ACHN (cell line): ENCODE measurements at places on chromosomes 1 and 21.
A peak's percentile ranks its signal among the peaks of the same experiment; 100 is the strongest.

GRCh38 chr1:44262816-44263567, 49.7 kb downstream of the DMAP1 start:
- no peak for DNase-seq

DNA sequence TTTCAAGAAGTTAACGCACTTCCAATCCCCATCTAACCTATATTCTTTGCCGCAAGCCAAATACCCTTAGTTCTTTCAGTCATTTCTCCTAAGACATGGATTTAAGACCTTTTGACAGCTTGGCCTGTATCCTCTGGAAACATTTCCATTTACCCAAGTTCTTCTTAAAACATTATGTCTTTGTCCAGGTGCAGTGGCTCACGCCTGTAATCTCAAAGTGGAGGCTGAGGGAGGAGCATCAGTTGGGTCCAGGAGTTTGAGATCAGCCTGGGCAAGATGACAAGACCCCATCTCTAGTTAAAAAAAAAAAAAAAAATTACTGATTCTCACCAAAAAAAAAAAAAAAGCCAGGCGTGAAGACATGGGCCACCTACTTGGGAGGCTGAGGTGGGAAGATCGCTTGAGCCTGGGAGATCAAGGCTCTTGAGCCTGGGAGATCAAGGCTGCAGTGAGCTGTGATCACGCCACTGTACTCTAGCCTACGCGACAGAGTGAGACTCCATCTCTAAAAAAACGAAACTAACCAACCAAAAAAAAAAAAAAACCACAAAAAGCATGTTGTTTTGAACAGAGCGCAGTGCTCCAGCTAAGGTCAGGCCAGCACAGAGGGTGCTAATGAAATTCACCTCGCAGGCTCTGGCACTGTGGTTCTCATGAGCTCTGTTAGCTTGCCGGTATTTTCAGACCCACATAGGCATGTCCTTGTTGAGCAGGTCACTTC, 36.0 kb downstream of the NUAK2 start:
- DNase-seq: no peak

- no peak for DNase-seq
Observed at GRCh38 chr1:221431961-221432360, 309.9 kb downstream of the DUSP10 start.

- no peak for DNase-seq
Observed at GRCh38 chr21:42495027-42495426, 997 bp downstream of the RSPH1 start.

DNA sequence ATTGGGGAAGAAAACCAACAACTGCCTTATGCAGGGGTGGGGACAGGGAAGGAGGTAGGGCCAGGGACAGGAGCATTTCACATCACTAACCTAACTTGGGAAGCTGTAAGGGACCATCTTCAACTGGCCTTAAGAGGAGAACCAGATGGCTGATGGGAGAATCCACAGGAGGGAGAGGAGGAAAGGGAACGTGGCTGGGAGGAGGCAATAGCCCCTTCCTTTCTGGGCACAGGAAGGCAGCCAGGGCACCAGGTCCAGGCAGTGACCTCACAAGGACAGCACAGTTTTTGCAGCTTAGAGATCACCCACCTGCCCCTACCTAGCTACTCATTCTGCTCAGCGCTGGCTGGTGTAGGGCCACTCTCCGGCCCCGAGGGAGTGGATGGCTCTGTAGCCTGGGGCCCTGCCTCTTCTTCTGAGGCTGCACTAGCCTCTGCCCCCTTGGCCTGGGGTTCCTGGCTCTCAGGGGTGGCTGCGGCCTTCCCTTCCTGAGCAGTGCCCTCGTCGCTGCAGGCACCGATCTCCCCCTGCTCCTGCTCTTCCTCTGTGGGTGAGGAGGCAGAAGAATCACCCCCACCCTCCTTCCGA, 1.7 kb downstream of the MARCKSL1 start:
- DNase-seq: no peak

DNA sequence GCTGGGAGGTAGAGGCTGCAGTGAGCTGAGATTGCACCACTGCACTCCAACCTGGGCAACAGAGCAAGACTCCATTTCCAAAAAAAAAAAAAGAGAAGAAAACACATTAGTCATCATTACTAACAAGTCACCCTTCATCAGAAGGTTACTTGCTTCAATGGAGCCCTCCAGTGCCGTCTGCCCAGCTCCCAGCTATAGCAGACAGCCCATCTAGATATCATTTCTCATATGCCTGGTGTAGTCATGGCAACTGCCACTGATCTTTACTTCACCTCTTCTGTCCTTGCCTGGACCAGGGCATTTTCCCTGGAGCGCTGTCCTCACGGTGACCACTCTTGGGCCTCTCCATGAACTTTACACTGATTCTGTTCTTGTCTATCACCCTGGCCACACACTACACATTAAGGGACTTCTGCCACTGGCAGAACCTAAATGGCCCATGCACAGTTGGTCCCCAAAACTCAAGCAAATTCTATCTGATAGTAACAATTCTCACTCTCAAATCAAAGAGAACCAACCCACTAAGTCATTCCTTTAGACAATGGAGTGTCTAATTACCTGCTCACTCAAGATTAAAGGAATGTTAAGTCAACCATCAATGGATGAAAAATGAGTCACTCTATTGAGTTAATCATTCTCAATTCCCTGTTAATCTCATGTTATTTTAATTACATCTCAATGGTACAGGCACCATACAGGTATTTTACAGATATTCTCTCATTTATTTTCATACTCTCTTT, 12.9 kb downstream of the GPA33 start:
- no peak for DNase-seq

DNA sequence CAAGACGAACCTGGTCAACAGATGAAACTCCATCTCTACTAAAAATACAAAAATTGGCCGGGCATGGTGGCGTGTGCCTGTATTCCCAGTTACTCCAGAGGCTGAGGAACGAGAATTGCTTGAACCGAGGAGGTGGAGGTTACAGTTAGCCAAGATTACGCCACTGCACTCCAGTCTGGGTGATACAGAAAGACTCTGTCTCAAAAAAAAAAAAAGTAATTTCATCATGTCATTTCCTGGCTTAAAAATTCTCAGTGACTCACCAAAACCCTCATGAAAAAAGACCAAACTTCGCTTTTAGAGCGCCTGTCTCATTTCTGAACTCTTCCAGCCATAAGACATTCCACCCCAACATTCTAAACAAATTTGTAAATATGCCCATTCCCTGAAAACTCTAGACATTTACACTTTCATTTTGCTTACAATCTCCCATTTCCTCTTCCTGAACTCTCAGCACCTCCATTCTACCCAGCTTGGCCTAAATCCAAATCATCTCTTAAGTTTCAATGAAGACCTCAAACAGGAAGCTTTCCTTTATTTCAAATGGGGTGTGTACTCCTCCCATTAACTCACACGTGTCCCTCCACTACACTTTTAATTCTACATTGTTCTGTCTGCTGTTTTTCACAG, 50.5 kb upstream of the PRRC2C start:
- peak; percentile 79 for DNase-seq

- peak; percentile 28 for DNase-seq
Observed at GRCh38 chr1:117846674-117847425, 82.6 kb downstream of the GDAP2 start.

GRCh38 chr1:27609618-27610240, 5.8 kb upstream of the AHDC1 start:
- no peak for DNase-seq

GRCh38 chr1:157575744-157576143, 22.1 kb downstream of the FCRL4 start:
- DNase-seq: no peak

DNA sequence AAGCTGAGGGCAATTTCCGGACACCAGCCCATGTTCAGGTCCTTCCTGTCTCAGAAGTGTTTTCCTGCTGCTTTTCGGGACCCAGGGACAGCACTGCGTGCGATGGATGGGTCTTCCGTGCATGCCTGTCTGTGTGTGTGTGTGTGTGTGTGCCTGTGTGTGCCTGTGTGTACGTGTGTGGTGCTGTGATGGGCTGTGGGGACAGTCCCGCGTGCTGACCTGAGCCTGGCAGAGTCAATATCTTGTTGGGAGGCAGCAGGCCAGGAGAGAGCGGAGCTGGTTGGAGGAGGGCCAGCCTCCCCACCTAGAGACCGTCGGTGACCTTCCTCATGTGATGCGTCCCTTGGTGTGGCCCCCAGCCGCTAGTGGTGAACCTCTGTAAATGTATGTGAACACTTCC, 13.7 kb downstream of the SKI start:
- no peak for DNase-seq

- no peak for DNase-seq
Observed at GRCh38 chr21:23887725-23888306, 1719.5 kb downstream of the MRPL39 start.

GRCh38 chr1:227547310-227548118, 15.8 kb upstream of the ZNF678 start:
- no peak for DNase-seq

GRCh38 chr1:27878039-27878438, 5.7 kb downstream of the THEMIS2 start:
- no peak for DNase-seq
